ENCODE measurements at places on chromosomes 4 and X.

- DNase-seq: peak; percentile 22
Observed at GRCh38 chrX:55488593-55489313, 895 bp downstream of the USP51 start.

GRCh38 chr4:175127314-175127713 is 209.2 kb downstream of the ADAM29 start:
- no peak for DNase-seq

DNA sequence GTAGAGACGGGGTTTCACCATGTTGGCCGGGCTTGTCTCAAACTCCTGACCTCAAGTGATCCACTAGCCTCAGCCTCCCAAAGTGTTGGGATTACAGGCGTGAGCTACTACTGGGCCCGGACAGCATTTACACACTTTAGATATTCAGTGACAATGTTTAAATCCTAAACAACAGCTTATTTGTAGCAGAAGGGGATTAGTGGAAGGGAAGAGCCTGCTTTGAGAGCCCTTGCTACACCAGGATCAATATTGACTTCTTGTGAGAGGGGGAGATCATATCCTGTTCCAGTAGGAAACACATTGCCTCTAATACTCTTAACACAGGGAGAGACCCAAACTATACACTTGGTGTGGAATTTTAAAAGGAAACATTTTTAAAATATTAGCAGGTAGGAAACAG is 7.1 kb downstream of the MGST2 start:
- no peak for DNase-seq

DNA sequence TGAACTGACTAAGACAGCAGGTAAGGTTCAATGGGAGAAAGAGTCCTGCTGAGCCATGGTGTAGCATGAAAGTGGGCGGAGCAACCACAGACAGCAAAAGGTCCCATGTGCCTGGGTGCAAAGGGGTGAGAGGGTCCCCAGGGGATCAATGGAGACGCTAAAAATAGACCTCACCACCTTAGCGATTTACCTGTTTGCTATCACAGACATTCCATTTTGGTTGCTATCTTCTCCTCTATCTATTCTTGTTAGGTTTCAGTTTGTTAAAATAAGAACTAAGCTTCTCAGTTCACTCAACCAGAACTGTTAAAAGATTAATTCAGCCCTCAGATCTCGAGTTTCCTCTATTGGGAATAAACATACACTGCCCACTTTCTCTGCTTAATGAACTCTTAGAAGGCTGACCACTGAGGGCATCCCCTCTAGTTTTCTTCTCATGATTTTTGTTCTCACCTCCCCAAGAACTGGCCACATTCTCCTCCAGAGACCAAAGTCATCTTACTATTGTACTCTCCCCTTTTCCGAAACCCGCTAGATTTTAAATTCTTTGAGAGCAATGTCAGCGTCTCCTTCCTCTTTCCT is 136.7 kb downstream of the PARM1 start:
- DNase-seq: no peak

DNA sequence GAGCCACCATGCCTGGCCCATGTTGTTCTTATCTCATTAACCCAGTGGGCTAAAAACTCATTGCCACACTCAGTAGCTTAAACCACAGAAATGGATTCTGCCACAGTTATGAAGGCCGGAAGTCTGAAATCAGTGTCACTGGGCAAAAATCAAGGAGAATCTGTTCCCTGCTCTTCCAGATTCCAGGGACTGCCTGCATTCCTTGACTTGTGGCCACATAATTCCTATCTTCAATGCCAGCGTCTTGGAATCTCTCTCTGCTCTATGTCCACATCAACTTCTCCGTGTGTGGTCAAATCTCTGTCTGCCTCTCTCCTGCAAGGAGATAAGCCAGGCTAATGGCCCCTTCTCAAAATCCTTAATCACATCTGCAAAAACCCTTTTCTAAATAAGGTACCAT is 4.1 kb upstream of the WFS1 start:
- no peak for DNase-seq

DNA sequence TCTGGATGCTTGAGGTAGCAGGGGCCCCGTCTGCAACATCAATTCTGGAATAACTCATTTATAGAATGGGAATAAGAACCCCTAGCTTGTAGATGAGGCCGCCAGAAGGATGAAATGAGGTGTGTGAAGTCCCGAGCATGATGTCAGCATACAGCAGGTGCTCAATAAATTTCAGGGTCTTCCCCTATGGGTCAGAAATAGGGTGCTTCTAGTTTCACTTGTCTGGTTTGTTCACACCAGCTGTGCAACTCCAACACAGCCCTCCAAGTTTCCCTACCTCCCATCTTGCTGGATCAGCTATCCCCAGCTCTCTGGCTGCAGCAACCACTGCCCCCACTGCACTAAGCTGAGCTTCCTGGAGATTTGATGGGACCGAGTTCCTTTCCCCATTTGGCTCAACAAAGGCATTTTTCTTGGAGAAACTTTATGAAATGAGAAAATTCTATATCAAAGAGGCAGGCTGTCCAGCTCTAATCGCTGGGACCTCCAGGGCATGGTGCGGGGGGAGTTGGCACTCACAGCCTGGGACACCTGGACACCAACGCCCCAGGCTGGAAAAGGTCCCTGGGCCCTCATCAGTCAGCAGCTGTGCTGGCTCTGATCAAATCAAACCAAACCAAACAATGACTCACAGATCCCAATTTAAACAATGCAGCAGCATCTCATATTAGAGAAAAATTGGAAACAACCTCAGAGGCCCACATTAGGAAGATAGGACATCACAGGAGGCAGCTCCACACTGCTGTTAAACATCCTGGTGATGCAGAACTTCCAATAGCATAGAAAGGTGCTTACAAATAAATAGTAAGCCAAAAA is 13.3 kb downstream of the SLC2A9 start:
- peak; percentile 83 for DNase-seq

- DNase-seq: peak; percentile 15
Observed at GRCh38 chr4:166324321-166324720, 451.3 kb downstream of the TLL1 start.

- no peak for DNase-seq
Observed at GRCh38 chrX:47746446-47746845, 87.5 kb upstream of the UXT start.

GRCh38 chr4:141028024-141028529 is 105.2 kb downstream of the RNF150 start:
- no peak for DNase-seq

GRCh38 chrX:155108427-155108826 is 37.1 kb downstream of the BRCC3 start:
- no peak for DNase-seq

GRCh38 chr4:142959173-142959572 is 113.1 kb upstream of the INPP4B start:
- no peak for DNase-seq

Data from NCI-H146 (cell line).